ENCODE measurements at places on chromosomes 2 and 18. TPM values are rescaled to one million over a fixed set of nuclear protein-coding genes. Genes with fewer than 3 reads are reported as not detected.

GRCh38 chr2:102770506-102770905, 8.7 kb downstream of the TMEM182 start:
- DNase-seq, result no peak

The DIPK1C gene
- total RNA-seq, result 4.9 TPM

DNA sequence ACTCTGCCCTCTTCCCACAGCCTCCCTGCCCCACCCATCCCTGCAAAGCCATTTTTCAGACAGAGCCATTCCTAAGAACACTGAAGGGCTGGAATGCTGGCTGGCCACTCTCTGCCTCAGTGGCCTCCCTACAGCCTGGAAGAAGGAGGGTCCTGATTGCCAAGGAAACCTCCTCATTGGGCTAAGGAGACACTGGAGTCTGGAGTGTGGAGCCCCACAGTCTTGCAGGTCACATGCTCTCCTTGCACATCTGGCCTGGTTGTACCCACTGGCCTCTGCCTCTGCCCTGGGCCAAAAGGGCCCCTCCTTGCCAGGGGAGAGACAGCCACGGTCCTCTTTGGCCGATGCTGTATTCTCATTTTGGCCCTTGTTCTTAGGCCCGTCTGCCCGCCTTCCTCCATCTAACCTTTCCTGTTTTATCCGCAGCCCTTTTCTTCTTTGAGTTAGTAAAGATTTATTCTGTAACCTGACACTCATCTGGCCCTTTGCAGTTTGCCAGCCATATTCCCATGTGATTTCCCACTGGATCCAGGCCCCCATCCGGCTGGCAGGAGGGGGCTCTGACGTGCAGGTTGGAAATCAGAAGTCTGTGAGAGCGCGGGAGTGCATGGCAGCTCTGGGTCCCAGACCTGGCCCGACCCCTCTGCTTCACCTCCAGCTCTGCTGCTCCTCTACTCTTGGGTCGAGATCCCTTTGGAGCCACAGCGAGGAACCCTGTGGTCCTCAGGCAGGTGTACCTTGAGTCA, 11.0 kb upstream of the CATIP start:
- DNase-seq, result no peak

- no peak for DNase-seq
Observed at GRCh38 chr18:12336887-12337286, 28.8 kb downstream of the TUBB6 start.

GRCh38 chr2:83058683-83059082, 1400.4 kb downstream of the SUCLG1 start:
- DNase-seq, result no peak

- DNase-seq, result no peak
Observed at GRCh38 chr18:65269375-65269774, 481.4 kb upstream of the CDH7 start.

- no peak for DNase-seq
Observed at GRCh38 chr2:221018262-221018661, 553.8 kb downstream of the EPHA4 start.
